Muscle of leg (tissue), 16 donors: ENCODE measurements at places on chromosomes 11 and 22. TPM values are rescaled to one million over a fixed set of nuclear protein-coding genes. Genes with fewer than 3 reads are reported as not detected.
A peak's percentile ranks its signal among the peaks of the same experiment; 100 is the strongest.

GRCh38 chr11:108302121-108302785 is 79.4 kb downstream of the ATM start:
- DNase-seq: no peak

- peak; percentile 30 for DNase-seq
Measured at GRCh38 chr11:15772981-15773380, 583.4 kb downstream of the SOX6 start.

The OR4P4 gene
- not detected for total RNA-seq

The AP1B1 gene
- total RNA-seq: 19.9 TPM

- no peak for DNase-seq
Measured at GRCh38 chr11:441418-442274, at the start of gene ANO9. Gene ANO9, minus strand, starts transcription at chr11:442011. Its CDS starts 85 bp downstream, at chr11:441926.

The LARGE2 gene
- 0.75 TPM for total RNA-seq

- DNase-seq: no peak
Measured at GRCh38 chr11:69371731-69372588, 78.0 kb downstream of the MYEOV start.

DNA sequence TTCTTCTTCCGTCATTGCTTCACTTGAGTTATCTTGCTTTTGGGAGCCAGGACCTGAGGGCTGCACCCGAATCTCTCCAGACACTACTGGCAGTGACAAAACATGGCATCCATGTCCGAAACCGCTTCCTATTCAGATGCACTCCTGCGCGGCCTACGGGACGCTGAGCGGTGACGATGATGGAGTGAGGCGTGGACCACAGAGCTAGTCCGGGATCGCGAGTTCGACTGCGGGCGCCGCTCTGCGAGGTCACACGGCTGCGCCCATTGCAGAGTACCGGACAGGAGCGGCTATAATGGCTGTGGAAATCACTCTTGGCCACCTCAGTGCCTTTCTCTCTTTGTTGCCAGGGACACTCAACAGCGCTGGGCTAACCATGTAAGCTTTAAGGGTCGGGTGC is 453.8 kb upstream of the CNTN5 start:
- DNase-seq: no peak

GRCh38 chr22:46937939-46938338 is 175.5 kb downstream of the TBC1D22A start:
- no peak for DNase-seq

GRCh38 chr22:45784357-45785277 is 113.0 kb downstream of the ATXN10 start:
- DNase-seq: peak; percentile 11

The RASGRP2 gene
- 19.8 TPM for total RNA-seq

The MYO7A gene
- total RNA-seq: 3.8 TPM

- DNase-seq: no peak
Measured at GRCh38 chr22:41524251-41524661, 20.0 kb downstream of the POLR3H start.

- DNase-seq: no peak
Measured at GRCh38 chr11:8694137-8694536, 11.5 kb downstream of the RPL27A start.

The SLC22A25 gene
- total RNA-seq: 0.04 TPM

DNA sequence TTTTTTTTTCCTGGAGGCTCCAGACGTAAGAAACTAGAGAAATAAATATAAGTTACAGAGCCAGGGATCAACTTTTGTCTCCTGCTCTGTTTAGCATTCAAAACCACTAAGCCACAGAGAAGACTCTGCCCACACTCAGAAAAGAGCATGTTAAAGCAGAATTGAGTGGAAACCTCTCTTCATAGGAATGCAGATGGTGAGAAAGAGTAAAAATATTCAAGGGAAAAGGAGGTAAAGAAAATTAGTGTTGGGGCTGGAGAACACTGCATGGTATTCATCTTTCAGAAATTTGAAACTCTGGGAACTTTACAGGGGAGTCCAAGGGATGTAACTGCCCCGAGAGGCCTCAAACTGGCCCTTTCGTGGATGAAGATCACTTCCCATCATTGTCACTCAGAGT is 65.1 kb downstream of the CLMP start:
- DNase-seq: no peak

The FDX1 gene
- 7.7 TPM for total RNA-seq

DNA sequence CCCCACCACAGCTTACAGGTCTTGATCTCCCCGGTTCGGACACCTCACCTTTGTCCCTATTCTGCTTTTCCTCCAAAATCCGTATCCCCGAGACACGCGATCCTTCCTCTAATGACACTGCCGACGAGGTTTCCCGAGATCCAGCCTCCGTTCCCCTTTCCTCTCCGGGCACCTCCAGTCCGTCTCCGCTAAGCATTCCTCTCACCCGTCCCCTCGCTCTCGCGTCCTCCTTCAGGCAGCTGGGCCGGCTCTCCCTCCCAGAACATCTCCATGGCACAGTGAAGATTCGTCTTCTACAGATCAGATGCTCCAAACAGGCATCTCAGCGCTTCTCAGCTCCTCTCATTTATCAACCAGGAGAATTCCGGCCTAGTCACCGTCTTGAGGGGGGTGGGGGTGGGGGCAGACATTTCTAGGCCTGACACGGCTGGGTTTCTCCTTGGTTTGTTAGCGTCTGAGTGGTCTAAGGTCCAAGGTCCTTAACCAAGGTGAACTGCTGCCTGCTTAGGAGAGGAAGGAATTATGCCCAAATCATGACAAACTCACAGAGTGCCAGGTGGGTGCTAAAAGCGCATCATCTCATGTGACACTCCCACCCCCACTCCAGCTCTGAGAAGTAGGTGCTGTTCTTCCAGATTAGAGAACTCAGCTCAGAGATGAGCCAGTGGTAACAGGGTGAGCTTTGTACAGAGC is at the start of gene SPTBN2:
Gene SPTBN2, minus strand, starts transcription at position 524 of the 693 bp plus-strand sequence. CDS start 7,976 bp downstream, outside the sequence.
- DNase-seq: peak; percentile 14

The DDI1 gene
- total RNA-seq: not detected

The LIN7C gene
- total RNA-seq: 14.2 TPM

DNA sequence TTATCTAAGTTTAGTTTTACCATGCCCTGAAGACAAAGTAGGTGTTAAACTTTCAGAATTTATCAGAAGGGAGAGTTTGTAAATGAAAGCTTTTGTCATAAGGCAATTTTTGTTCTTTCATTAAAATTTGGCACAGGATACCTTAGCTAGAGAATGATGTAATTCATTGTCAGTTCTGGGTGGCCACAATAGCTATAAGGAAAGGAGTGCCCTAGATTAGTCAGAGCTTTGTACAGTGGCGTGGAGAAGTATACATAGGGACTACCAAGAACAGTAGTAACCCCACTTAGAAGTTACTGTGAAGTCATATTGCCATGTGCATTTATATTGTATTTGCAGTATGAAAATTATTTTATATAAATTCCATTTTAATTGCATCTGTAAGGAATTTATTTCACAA is 126.3 kb upstream of the CARD18 start:
- peak; percentile 2 for DNase-seq

- DNase-seq: no peak
Measured at GRCh38 chr11:86116386-86116726, 47.5 kb upstream of the PICALM start.

DNA sequence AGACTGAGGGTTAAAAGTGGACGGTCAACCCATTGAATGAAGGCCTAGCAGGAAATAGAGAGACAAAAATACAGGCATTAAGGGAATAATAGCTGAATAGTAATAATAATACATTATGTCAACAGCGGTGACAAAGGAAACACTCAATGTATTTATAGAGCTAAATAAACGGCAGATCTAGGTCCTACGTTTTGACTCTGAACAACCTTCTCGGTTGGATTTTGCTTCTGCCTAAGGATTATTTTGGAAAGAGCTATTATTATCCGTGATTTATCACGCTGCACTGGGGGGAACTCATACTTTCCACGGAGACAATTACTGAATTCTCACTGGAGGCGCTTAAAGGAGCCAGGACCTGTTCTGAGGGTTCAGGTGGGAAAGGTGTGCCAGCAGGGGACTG is 118.2 kb upstream of the KIRREL3 start:
- peak; percentile 78 for DNase-seq

DNA sequence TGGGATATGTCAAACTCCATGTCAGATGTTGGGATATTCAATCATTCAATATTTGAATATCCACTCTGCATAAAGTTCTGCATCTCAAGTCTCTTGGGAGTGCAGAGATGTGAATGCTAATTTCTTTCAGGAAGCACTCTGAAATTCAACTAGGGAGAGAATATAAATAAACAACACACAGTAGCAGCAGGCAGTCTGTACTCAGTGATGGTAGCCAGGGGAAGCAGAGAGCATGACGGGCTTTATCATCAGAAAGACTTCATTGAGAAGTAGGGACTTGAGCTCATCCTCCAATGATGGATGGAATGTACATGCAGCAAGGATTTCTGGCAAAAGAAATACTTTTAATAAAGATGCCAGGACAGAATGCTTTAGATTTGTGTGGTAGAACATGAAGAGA is 9.8 kb upstream of the TEAD1 start:
- no peak for DNase-seq

DNA sequence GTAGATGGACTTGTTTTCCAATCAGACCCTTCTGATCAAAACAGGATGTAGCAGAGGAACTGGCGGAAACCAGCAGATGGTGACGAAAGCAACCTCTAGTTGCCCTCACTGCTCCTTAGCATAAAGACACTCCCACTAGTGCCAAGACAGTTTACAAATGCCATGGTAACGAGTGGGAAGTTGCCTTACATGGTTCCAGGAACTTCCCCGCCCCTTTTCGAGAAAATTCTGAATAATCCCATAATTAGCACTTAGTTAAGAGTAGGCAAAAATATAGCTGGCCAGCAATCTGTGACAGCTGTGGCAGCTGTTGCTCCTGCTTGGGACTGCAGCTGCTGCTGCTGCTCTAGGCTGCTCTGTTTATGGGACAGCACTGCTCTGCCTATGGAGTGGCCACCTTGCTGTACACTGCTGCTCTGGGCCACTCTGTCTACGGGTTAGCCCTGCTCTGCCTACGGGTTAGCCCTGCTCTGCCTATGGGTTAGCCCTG is 33.4 kb upstream of the SORL1 start:
- DNase-seq: peak; percentile 89

DNA sequence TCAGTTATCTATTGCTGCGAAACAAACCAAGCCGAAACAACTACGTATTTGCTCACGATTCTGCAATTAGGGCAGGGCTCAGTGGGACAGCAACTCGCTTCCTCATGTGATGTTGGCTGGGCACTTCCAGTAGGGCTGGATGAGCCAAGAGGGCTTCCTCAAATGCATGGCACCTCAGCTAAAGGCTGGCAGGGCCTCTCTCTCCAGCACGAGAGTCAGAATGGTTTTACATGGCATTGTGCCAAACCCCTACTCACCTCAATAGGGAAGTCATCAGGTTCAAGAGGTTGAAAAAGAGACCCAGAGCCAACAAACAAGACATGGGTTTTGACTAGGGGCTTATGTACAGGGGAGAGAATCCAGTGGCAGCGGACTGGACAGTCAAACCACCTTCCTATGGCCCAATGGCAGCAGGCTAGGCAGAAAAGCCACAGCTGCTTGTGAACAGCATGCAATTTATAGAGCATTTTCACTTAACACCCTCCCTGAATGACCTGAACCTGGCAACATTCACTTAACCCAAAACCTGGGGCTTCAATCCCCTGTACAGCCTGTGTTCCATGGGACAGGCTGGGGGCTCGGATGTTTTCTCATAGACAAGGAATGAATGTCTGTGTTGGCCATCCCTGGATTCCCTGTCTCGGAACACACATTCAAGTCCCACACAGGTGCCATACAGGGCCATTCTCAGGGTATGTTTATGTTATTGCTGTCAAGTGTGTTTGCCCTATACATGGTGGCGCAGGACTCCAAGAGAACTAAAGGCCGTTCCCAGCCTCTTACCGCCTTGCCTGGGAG is 154.2 kb upstream of the NAV2 start:
- no peak for DNase-seq

GRCh38 chr22:44426981-44427380 is 71.1 kb downstream of the RTL6 start:
- no peak for DNase-seq

The C1QTNF5 gene
- 34.9 TPM for total RNA-seq

The UPK3A gene
- total RNA-seq: not detected

GRCh38 chr11:128310676-128311445 is 276.5 kb downstream of the ETS1 start:
- no peak for DNase-seq

- no peak for DNase-seq
Measured at GRCh38 chr11:62236187-62236586, 5.9 kb upstream of the SCGB1D2 start.

The LINC01488 gene
- 0.04 TPM for total RNA-seq

GRCh38 chr11:44681698-44682097 is 45.1 kb upstream of the TSPAN18 start:
- DNase-seq: no peak

- no peak for DNase-seq
Measured at GRCh38 chr22:17548010-17548755, 15.1 kb upstream of the SLC25A18 start.

DNA sequence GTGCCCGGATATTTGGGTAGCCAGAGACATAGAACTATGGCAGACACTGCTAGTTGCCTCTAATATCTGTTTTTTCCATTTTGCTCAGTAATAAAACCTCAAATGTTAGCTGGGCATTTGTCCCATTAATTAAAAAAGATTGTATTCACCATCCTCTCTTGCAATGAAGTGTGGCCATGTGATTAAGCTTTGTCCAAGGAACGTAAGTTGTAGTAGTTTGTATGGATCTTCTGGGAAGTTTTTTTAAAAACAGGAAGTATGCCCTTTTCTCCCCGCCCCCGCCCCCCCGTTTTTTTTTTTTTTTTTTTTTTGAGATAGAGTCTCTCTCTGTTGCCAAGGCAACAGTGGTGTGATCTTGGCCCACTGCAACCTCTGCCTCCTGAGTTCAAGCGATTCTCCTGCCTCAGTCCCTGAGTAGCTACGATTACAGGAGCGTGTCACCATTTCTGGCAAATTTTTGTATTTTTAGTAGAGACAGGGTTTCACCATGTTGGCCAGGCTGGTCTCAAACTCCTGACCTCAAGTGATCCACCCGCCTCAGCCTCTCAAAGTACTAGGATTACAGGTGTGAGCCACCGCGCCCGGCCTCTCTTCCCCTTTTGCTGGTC is 1.7 kb upstream of the TMEM135 start:
- DNase-seq: peak; percentile 51

DNA sequence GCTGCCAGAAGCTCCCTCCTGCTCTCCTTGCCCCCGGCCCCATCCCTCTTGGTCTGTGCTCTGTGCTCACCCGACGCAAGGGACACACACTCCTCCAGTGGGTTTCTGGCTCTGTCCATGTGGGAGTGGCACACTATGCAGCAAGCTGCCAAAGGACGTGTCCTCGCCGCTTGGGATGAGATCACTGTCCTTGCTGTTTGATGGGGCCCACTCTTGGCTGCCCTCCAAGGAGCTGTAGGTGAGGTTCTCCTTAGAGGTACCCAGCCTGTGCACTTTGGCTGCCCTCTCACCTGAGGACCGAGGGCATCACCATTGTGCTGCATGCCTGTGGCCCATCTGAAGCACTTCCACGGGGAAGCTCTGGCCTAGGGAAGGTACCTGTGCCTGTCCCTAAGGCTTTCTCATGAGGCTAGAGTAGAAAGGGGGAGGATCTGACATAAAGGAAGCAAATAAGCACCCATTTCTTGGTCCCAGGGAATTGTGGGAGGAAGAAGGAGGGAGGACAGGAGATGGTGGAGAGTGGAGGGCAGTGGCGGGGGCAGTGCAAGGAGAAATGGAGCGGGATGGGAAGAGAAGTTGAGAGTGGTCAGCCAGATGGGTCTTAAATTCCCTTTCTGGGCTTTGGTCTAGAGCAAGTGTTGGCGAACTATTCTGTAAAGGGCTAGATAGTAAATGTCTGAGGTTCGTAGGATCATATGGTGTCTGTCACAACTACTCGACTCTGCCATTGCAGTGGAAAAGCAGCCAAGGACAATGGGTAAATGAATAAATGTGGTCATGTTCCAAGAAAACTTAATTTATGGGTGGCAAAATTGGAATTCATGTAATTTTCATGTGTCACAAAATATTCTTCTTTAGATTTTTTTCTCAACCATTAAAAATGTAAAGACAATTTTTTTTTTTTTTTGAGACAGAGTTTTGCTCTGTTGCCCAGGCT is 47.0 kb upstream of the AMPD3 start:
- DNase-seq: no peak

The UCP2 gene
- 18.0 TPM for total RNA-seq

The MTMR3 gene
- total RNA-seq: 27.0 TPM
